ENCODE measurements at places on chromosomes 5 and 9. TPM values are rescaled to one million over a fixed set of nuclear protein-coding genes. Genes with fewer than 3 reads are reported as not detected.

The SETX gene
- 51.8 TPM for total RNA-seq

DNA sequence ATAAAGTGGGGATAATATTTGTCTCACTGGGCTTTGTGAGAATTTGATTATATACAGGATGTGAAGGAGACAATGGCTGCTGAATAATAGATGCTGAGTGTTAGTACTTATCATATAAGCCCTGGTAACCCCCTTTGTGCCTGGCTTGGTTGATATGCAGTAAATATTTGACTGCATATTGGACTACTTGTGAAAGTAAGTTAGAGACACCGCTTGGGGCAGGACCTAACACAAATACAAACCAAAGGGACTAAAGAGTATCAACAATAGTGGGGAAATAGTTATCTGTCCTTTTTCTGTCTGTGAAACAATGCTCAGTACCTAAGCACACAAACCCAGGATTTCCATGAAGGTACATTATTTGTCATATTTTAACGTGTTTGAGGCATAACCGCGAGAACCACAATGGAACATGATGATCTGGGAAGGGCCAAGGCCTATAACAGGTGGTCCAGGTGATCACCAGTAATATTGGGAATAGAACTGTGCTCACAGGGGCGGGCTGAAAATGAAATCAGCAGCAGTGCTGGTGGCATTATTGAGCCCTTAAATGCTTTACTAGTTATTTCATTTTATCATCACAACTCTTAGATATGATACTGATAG, 138.2 kb upstream of the SMARCA2 start:
- no peak for DNase-seq

DNA sequence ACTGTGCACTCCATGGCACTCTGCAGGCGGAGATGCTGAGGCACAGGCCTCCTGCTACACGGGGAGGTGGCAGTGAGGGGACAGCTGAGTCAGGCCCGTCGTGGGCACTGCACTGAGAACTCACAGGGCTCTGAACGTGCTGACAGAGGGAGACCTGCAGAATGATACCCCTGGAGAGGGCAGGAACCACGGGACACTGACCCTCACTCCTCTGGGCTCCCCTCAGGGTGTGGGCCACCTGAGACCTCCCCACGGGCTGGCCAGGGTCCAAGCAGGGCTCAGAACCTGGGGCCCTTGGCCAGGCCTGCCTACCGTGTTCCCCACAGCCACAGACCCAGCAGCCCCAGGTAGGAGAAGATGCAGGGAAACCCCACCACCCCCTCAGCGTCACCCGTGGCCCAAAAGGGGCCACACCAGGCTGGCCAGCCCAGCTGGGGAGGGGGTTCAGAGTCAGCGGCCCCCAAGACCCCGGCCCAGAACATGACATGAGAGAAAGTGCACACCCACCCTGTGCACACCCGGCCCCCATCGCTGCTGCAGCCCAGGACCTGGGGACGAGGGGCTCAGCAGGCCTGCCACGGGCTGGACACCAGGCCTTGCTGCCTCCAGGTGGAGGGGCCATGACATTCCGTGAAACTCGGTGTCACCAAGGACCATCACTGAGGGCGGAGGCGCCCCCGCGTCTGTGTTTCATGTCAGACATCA, 30.9 kb downstream of the GLT6D1 start:
- DNase-seq, result peak; percentile 2

The FAM193B gene
- 59.6 TPM for total RNA-seq
